ENCODE measurements at places on chromosomes 7 and 10.

DNA sequence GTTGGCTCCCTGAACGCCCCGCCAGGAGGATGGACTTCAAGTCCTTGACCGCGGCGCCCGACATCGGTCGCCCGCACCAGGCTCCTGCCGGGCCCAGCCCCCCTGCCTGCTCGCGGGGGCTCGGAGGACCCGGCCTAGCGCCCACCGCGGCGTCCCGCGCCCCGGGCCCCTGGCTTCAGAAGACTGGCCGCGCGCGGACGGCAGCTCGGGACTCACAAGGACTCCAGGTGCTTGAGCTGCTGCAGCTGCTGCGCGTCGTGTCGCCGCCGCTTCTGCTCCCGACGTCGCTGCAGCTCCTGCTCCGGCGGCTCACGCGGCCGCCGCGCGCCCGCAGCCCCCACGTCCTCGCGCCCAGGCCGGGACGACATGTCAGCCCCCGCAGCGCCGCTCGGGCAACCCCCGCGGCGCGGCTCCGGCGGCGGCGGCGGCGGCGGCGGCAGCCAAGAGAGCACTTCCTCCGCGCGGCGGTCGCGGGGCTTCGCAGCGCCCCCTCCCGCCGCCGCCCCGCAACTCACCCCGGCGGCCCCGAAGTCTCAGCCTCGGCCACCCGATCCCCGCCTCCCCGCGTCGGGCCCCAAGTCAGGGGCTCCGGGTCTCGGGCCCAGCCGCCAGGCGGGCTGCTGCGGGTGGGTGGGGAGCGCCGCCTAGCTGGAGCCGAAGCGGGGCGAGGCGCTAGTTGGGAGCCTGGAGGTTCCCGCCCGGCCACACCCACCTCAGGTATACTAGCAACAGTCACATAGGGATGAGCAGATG lies at the start of gene RP9:
Gene RP9 (minus strand): TSS at position 400 of the 753 bp plus-strand sequence. CDS start 32 bp downstream, at position 368.
- peak; percentile 56 for DNase-seq

GRCh38 chr7:21941611-21942141 lies 4.0 kb downstream of the CDCA7L start:
- no peak for DNase-seq

DNA sequence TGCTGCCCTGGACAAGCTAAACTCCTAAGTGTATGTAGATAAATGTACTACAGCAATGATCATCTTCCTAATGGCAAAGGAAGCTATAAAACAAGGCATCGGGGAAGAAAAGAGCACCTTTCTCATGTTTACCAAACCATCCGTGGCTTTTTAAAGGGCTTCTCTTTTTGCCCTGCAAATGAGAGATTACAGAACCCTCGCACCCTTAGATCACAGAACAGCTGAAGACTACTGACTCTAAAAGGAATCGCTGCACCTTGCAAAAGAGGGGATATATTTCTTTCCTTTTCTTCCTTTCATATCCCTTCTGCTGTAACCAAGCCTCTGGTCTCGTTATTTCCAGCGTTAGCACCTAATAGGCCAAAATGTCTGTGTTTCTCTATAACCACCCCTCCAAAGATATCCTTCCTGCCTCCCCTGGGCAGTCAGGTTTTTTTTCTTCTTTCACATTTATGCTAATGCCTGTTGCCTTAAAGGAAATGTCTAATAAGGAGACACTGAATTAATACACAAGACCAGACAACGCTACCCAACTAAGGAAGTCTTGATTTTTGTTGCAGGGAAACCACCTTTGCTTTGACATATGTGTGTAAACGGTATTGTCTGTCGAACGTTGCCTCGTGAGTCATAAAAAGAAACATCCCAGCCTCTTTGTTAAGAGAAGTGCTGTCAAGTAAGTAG lies 10.5 kb downstream of the ST8SIA6 start:
- no peak for DNase-seq

DNA sequence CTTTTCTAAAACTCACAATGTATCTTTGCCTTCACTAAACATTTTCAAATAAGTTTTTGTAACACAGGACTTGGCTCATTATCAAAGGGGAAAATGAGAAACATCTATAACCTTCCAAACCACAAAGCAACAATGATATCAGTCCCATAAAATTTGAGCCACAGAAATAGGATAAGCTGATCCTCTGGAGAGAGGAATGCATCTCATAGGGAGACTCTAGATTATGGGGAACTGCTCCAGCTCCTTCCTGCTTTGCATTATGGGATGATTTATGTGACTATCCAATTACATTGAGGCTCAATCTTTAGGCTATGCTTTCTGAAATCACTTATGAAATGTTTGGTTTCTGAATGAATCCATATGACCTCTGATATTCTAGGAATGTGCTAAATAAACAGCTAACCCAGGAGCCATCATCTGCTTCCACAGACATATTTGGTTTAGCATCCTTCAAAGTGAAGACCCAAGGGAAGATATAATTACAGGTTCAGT lies 70.4 kb downstream of the CUBN start:
- DNase-seq: no peak

DNA sequence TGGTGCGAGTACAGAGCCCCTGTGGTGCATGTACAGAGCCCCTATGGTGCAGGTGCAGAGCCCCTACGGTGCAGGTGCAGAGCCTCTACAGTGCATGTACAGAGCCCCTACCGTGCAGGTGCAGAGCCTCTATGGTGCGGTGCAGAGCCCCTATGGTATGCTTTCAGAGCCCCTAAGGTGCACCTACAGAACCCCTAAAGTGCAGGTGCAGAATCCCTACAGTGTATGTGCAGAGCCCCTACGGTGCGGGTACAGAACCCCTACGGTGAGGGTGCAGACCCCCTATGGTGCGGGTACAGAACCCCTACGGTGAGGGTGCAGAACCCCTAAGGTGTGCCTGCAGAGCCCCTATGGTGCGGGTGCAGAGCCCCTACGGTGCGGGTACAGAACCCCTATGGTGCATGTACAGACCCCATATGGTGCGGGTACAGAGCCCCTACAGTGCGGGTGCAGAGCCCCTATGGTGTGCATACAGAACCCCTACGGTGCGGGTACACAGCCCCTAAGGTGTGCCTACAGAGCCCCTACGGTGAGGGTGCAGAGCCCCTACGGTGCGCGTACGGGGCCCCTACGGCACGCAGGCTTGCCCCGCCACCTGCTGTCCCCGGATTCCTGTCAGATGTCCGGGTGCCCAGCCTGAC lies 53.5 kb downstream of the MGMT start:
- DNase-seq: no peak

DNA sequence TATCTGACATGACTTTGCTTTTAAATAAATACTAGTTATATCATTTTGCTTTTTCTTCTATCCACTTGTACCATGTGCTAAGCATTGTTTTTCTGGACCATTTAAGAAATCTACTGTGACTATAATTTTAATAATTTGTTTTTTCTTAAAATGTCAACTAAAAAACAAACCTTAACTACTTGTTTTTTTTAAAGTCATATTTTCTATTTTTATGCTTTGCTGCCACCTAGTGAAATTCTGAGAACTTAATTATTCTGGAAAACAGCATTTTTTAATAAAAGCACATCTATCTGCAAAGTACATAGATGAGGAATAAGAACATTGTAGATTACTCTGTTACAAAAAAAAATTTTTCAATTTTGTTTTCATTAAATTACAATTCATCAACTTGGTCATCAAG lies 47.4 kb downstream of the ORC5 start:
- no peak for DNase-seq

DNA sequence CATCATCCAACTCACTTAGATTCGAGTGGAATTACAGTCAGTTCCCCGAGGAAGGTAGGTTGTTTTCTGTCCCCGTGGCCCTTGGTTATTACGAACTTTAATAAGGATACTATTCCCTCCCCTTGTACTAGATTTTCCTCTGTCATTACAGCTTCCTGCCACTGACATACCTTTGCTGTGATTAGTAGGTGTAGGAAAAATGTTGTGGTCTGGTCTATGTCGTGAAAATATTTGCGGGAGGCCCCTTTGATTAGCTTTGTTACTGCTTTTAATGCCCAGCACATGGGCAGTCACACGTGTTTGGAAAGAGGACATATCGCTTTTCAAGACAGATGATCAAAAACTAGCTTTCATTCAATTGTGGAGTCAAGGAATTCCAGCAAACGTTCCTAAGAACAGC lies 92.2 kb downstream of the GATA3 start:
- DNase-seq: no peak

DNA sequence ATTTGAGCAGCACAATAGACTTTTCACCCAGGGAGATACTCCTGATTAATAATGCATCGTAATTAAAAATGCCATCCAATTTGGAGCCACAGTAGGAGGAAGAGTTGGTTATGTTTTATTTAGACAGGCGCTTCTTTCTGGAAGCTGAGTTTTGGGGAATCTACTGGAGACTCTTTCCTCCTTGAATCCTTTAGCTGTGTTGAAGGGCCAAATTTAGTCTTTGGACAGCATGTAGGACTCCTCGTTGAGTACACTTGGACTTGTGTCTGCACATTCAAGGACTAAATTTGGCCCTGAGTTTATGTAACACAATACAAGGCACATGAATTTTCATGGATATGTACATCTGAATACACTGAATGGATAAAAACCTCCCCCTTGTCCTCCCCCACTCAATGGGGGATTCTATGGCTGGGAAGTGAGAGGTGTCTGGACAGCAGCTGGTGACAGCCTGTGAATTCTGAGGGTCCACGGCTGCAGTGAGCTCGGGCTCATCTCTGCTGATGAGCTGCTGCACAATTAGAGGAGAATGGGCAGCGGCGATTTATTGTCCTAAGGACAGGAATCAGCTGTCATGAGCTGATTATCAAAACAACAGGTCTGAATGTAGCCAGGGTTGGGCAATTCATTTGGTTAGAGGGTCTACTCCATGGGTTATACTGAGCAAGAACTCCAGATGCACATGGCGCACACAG lies 95.2 kb downstream of the PRTFDC1 start:
- no peak for DNase-seq

- peak; percentile 13 for DNase-seq
Observed at GRCh38 chr7:27176962-27177794, 3.1 kb upstream of the HOXA10 start.

GRCh38 chr7:145360511-145361100 lies 524.8 kb upstream of the TPK1 start:
- no peak for DNase-seq

DNA sequence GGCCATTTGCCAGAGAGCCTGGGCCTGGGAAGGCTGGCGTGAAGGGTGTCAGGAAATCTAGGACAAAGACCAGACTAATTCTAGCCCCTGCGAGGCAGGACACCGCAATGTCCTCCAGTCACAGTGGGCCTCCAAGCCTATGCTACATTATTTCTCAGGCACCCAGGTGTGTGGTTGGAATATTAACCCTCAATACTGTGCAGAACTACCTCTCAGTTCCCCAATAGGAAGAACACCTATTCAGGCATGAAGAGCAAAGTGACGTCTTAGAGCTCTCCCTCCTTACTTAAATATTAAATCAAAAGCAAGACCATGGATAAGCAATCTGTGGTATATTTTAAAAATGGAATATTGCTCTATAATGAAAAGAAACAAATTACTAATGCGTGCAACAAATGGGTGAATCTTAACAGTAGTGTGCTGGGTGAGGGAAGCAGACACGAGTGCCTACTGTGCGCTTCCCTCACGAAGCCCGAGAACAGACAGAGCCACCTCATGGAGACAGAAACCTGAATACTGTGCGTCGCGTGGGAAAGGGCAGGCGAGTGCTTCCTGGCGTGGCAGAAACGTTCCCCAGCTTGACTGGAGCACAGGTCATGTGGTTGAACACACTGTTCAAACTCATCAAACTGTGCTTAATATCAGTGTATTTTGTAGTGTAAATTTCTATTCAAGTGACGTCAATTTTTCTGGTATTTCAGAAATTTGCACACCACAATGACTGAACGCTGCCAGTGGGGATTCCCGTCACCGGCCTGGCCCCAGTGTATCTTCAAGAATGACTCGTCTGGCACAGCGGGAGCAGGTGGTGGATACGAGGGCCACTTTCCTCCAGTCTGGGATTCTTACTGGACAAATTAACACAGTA lies 15.5 kb upstream of the PTPRN2 start:
- no peak for DNase-seq

DNA sequence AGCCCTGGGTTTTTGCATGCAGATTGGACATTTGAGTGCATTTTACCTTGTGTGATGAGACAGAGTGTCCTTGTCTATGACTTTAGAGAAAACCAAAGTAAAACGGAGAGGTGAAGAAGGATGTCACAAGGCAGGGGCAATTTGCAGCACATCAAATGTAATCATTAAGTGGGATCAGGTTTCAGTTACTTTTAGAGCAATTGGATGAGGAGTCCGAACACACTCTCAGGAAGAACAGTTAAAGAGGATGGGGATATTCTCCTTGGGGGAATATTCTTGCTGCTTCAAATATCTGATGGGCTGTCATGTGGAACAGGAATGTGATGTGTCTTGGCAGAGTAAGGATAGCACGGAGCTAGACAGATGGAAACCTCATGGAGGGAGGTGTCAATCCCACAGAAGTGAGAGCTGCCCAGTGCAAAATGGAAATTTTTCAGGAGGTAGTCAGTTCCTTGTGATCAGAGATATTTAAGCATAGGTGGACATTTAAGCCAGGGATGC lies 757 bp downstream of the RAB19 start:
- no peak for DNase-seq

GRCh38 chr7:116740755-116741462 lies 68.9 kb downstream of the MET start:
- DNase-seq: no peak

All from adrenal gland (tissue), 19 donors.